ENCODE measurements at places on chromosomes 13 and 19.

- no peak for DNase-seq
Measured at GRCh38 chr19:5603626-5604025, 18.9 kb downstream of the SAFB2 start.

DNA sequence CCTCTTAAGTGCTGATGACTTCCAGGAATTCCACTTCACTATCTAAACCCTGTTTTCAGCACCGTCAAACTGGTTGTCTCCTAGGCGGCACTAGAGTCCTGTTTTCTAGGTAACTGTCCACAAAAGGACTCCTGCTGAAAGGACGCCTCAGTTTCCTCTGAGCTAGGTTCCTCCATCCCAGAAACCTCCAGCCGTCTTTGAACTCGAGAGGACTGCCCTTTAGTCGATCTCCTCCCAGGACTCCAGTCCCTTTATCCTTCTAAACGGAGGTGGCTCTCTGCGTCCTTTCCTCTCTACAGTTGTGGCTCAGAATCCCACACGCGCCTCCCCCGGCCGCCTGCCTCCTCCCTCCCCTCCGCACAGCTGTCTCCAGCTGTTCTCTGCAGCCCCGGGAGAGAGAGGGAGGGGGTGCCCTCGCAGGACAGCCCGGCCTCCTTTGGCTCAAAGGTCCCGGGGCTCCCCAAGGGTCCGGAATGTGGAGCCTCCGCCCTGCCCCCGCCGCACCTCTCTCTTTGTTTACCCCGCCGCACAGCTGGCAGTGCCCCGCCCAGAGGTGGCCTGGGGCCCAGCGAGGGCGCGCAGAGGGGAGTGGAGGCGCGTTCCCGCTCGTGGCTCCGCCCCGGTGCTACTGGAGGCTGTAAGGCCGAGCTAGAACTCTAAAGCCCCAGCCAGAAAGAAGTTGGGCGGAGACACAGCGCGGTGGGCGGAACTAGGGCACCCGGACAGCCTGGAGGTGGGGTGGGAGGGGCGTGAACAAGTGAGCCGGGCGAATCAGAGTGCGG, 2.4 kb downstream of the LTBP4 start:
- peak; percentile 95 for DNase-seq

DNA sequence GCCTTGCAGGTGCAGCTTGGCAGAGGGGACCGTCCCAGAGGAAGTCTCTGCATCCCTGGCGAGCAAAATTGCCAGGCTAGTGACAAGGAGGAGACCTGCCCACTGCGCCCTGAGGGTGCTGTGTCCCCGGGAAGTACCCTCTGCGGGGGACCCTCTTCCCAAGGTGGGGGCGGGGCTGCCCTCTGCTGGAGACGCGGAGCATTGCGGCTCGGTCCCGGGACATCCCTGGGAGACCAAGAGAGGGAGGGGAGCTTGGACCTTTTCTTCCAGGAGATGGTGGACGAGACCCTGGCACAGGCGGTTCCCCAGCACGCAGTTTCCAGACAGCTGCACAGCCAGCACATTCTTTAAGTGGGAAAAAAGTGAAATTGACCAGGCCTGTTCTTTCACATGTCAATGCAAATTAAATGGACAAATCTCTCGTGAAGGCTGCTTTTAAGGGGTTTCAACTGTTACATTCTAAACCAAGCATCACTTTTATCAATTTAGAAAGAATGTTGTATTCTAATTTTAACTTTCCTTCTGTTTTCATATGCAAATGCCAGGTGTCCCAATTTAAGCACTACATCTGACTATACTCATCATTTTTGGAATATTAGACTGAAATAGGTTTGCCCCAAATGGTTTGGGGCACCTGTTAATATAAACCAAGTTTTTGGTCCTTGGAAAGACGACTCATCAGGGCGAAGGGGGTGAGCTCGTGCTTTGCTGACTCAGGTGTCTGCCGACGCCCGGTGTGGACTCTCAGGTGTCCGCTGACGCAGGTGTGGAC, 60.7 kb downstream of the MCF2L start:
- DNase-seq, result peak; percentile 26

DNA sequence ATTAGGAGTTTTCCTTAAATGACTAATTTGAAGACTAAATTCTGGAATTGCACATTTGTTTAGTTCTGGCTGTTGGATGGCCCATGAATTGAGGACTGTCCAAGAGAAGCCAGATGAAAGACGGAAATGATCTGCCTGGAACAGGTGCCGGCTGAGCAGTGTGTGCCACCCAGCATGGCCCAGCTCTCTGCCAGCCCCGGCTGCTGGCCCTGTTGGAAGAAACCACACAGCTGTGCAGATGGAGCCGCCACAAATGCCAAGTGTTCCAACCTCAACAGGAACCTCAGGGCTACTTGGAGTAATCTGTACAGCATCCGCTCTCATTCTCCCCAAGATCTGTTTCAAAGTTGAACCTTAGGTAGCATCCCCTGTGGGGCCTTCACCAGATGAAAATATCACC, 67.0 kb upstream of the STARD13 start:
- no peak for DNase-seq

DNA sequence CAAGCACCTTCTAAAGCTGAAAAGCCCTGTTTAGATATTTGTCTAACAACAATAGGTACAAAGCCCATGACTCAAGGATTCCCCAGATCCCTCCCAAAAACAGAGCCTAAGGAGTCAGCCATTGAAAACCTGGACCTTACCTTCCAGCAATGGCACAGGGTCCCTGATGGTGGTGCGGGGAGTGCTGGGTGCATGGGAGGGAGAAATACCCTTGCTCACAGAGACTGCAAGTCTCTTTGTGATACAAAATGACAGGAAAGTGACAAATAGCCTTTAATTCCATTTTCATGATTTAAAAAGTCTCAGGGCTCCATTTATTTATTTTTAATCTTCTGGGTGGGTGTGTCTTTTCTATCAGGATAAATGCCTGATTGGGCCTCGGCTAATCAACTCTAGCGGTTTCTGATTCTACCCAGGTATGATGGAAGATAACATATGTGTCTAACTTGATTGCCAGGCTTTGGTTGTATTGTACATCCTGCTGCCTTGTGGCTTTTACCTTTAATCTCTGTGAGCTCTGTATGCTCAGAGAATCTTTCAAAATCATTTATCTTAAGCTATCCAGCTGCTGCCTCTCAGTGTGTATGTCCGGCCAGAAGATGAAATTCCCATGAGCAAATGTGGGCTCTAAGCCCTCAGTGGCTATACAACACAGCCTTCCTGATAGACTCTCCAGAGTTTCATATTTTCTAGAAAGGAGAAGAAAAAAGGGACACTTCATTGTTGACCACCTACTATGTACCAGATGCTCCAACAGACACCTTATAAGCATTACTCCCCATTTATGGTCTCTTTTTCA, 54.6 kb upstream of the FAM124A start:
- no peak for DNase-seq

Data from ACHN (cell line).